HFFc6 (cell line): ENCODE measurements at places on chromosomes 2 and 18. TPM values are rescaled to one million over a fixed set of nuclear protein-coding genes. Genes with fewer than 3 reads are reported as not detected.
A peak's percentile ranks its signal among the peaks of the same experiment; 100 is the strongest.

- peak; percentile 68 for DNase-seq
Observed at GRCh38 chr2:223460774-223461211, 141.4 kb downstream of the SCG2 start.

UGT1A10 gene
- total RNA-seq = not detected in 2 replicates

GRCh38 chr18:50398099-50398498 is 23.3 kb downstream of the SKA1 start:
- no peak for DNase-seq

LHCGR gene
- not detected in 3 replicates for total RNA-seq

- DNase-seq = no peak
Observed at GRCh38 chr2:172749388-172749787, 13.7 kb downstream of the RAPGEF4 start.

CPS1 gene
- 1.8 to 3.1 TPM (median 2.7 TPM) in 3 replicates for total RNA-seq

DNA sequence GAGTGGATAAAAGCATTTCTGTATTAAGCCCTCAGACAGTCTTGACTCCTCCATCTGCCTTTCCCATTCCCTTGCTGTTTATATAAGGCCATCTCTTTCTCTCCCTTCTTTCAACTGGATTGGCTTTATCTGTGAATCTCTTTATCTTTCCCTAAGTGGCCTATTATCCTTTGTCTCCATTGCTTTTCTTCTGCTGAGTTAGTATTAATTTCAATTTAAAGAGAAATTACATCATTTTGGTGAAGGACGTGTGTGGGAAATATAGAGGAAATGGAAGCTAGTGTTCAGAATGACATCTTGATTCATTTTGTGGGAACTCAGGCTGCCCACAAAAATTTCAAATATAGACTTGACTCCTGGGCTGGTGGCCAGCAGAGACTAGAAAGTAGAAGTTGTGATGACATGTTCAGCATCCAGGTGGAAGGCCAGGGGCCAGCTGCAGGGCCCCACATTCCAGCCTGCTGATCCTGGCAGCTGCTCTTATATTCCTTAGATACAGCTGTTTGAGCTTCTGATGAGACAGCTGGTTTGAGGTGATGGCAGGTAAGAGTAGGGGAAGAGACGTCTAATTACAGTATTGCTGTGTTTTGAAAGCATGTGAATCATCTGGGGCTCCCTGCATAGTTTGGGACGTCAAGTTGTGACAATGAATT is 52.3 kb downstream of the DIS3L2 start:
- DNase-seq = peak; percentile 80

EPHA4 gene
- total RNA-seq = 53.5 and 59.3 TPM in 2 replicates

DNA sequence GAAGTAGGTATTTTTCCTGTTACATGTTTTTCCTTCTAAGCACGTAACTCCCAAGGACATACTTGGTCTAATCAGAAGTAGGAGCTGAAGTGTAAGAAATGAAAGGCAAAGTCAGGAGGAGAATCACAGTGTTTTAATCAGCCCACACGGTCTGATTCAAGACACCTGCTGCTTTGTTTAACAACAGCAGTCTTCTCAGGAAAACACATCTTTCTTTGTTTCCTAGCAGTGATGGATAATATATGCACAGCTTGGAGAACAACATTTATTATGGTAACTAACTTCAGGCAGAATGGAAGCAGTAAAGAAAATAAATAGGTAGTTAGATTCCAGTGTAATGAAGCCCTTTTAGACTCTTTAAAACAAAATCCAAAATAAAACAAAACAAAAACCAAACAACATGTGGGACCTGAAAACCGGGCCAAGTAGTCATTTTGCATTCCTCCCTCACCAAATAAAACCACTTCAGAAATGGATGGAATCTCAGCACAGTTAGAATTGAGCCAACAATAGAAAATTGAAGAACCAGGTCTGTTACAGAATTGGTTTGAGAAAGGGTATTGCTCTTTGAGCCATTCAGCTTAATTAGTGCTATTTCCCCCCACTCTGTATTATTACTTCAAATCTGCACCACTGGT is 61.1 kb upstream of the UGP2 start:
- DNase-seq = no peak

GRCh38 chr2:71689968-71690834 is 236.8 kb downstream of the DYSF start:
- no peak for DNase-seq

- no peak for DNase-seq
Observed at GRCh38 chr2:101577173-101577572, 102.3 kb upstream of the RFX8 start.

TMEM163 gene
- not detected in 3 replicates for total RNA-seq

DNA sequence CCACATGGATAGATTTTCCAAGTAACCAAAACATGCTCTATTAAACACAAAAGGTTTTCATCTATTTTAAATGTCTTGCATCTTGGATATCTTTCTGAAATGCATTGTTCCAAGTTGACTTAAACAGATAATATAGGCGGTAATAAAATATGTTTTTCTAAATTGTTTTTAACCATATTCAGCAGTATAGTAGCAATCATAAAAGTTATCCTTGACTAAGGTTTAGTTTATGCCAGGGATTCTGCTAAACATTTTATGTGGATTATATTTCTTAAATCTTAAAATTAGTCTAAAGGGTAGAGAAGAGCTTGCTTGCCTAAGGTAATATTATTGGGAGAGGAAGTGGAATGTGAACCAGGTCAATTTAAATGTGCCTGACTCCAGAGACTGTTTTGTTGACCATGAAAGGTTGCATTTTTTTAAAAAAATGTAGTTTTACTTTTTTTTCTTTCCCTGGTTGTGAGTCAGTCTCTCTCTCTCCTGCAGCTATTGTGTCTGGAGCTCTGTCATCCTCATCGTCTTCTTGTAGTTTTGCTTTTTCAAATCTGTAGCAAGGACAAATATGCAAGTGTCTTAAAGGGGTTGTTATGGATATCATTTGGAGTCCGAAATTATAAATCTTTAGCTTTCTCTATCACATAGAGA is 309.1 kb upstream of the COL3A1 start:
- peak; percentile 42 for DNase-seq

- DNase-seq = no peak
Observed at GRCh38 chr2:112811276-112811831, 25.2 kb downstream of the IL1B start.

- DNase-seq = no peak
Observed at GRCh38 chr18:69267895-69268294, 132.8 kb upstream of the DOK6 start.

GRCh38 chr2:241935314-241935713 is 65.8 kb downstream of the RTP5 start:
- peak; percentile 94 for DNase-seq

ANKRD44 gene
- total RNA-seq = 2.6 to 5.7 TPM (median 3.0 TPM) in 3 replicates

OXER1 gene
- total RNA-seq = not detected in 3 replicates

VWC2L gene
- total RNA-seq = not detected in 3 replicates

TCF23 gene
- not detected in 2 replicates for total RNA-seq

DNA sequence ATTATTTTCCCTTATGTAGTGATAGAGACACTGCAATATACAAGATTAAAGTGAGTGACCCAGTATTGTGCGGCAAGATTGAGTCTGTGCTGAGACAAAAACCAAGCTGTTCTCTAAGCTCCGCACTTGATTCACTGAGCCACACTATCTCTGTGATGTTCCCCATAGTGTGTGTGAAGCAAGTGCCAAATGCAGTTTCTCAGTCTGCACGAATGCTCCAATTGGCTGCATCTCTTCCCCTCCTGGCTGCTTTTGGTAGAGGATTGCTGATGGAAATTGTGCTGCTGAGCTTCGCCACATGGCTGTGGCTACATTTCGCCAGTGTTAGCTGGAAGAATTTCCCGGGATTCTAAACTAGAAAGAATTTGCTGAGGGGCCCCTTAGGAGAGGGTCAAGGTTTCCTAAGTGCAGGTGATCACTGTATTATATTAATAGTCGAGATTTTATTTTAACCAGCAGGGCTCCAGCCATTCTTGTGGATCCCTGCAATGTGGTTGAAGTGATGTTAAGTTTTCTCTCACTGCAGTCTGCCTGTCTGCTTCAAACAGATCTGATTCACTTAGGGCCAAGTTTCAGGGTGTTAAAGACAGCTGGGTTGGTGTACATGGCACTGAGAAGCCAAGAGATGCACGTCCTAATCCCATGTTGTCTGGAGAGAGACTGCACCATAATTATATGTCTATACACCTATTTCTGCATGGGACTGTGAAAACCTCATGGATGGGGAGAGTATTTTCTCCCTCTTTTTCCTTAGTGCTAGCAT is 317.2 kb downstream of the DCC start:
- no peak for DNase-seq

- DNase-seq = no peak
Observed at GRCh38 chr2:126639276-126639675, 16.7 kb upstream of the GYPC start.

DNA sequence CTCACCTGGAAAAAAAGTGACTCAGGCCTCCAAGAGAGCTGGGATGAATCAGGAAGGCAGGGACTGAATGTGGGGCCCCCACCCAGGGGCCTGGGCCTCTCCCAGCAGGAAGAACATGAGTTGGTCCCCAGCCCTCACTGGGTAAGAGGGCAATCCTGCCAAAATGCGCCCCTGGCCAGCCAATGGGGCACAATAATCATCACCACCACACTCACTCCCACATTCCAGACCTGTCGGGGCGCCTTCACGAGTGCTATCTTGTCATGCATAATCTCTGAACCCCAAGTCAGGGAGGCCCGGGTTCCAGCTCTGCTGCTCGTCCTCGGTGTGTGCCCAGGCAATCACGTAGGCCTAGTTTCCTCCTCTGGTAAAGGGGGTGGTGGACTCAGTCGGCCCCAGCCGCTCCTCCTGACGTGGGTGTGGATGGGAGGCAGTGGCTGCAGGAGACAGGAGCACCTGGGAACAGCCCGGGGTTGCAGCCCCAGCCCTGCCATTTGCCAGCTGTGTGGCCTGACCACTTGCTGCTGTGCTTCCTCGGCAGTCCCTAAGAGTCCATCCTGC is 115.1 kb downstream of the CYP26B1 start:
- DNase-seq = no peak

DNA sequence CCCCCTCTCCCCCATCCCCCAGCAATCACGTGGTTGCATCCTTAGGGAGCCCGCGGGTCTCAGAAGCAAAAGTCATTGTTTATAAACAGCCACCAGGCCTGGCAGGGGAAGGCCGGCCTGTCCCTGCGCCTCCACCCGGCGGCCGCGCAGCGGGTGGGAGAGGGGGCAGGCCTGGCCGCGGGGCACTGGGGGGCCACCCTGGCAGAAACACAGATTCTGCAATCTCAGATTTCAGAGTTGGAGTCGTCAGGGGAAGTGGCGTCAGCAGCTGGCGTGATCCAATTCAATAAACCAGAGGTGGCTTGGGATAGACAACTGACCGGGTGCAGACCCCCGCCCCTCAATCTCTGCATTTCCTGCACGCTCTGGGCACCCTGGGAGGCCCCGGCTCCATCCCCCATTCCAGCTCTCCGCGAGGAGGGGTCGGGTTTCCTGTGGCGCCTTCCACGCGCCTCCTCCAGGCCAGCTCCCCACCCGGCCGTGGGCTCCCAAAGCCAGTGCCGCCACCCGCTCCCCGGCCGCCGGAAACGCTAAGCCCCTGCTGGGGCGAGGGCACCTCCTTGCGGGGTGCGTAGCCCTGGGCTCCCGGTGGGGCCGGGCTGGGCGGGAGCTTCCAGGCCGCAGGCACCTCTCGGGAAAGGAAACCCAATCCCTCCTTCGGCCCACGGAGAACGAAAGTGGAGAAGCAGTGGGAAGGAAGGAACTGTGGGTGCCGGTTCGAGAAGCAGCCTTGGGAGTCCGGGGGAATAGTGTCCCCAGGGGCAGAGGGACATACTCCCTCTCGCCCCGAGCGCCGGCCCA is 1.1 kb downstream of the BIN1 start:
- DNase-seq = peak; percentile 8

LRP1B gene
- not detected in 3 replicates for total RNA-seq

IL1A gene
- not detected in 3 replicates for total RNA-seq

DNA sequence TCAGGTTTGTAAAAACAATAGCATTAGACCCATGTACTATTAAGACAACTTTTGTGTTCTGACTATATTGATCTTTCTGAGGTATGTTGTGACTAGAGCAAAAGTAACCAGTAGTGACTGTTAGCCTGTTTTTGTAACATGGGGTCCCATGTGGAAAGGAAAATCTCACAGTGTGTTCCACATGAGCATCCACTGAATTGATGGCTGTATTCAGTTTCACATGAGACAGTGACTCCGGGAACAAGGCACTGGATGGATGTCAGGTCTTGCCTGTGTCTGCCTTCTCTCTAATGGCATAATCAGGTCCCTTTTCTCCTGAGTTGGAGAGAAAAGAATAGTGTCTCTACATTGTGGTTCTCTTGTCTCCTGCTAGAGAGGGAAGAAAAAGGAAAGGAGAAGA is 27.5 kb downstream of the TMEM178A start:
- DNase-seq = no peak

SRD5A2 gene
- not detected in 3 replicates for total RNA-seq

GRCh38 chr2:44348400-44348799 is 12.9 kb downstream of the PREPL start:
- DNase-seq = peak; percentile 49

CHRNG gene
- not detected in 3 replicates for total RNA-seq

MAP3K19 gene
- not detected in 3 replicates for total RNA-seq

GCG gene
- total RNA-seq = not detected in 3 replicates

DNA sequence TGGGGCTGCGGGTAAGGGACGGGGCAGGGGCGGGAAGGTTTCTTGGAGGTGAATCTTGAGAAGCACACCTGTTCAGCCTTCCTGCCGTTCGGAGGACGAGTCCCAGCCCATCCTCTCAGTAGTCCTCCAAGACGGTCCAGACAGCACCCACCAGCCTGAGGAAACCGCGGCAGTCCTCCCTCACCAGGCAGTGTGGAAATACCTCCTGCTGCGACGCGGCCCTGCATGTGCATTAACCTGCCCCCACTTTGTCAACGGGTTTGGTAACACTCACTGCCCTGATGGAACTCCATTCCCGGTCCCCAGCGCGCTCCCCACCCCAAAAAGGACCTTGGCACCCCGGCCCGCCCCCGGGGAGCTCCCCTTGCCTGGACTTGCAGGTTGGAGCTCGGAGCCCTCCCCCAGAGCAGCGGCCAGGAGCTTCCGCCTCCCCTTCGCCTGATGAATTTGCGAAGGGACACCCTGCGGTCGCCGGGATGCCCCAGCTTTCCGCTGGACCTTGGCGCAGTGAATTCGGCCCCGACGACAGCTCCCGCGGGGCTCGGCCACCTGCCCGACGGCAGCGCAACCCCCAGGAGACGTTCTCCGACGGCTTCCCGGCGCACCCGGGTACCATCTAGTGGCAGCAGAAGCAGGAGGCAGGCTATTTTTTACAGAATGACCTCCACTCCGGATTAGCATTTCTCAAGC is 31.5 kb downstream of the ACVR1C start:
- DNase-seq = no peak

ONECUT2 gene
- total RNA-seq = 0.18 to 0.25 TPM (median 0.24 TPM) in 3 replicates

- DNase-seq = no peak
Observed at GRCh38 chr2:61969376-61969775, 63.9 kb downstream of the COMMD1 start.

CNDP1 gene
- total RNA-seq = not detected in 3 replicates

ICOS gene
- total RNA-seq = not detected in 3 replicates

ASB3 gene
- 15.7 to 17.7 TPM (median 17.6 TPM) in 3 replicates for total RNA-seq

- no peak for DNase-seq
Observed at GRCh38 chr18:79399275-79400081, 3.7 kb downstream of the NFATC1 start.
